ENCODE measurements at places on chromosomes 4 and X.

- DNase-seq: no peak
Measured at GRCh38 chrX:130260316-130260715, 8.4 kb downstream of the ZNF280C start.

GRCh38 chrX:45577361-45577760, 376.7 kb upstream of the DIPK2B start:
- no peak for DNase-seq

DNA sequence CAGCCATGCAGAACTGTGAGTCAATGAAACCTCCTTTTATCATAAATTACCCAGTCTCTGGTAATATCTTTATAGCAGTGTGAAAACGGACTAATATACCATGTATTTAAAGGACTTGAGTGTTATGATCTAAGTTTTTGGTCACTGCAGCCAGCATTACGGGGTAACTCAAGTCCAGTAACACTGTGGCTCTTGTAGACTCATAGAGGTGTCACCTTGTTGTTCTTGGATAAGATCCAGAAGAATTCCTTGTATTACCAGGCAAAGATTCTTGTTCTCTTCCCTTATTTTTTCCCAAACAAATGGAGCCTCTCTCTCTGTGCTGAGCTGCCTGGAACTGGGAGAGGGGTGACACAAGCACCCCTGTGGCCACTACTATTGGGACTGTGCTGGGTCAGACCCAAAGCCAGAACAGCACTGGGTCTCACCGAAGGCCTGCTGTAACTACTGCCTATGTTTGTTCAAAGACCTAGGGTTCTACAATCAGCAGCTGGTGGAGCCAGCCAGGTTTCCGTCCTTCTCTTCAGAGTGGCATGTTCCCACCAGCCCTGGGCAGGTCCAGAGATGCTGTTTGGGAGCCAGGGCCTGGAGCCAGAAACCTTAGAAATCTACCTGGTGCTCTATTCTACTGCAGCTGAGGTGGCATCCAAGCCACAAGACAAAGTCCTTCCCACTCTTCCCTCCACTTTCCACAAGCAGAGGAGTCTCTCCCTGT, 43.7 kb upstream of the MED14 start:
- no peak for DNase-seq

DNA sequence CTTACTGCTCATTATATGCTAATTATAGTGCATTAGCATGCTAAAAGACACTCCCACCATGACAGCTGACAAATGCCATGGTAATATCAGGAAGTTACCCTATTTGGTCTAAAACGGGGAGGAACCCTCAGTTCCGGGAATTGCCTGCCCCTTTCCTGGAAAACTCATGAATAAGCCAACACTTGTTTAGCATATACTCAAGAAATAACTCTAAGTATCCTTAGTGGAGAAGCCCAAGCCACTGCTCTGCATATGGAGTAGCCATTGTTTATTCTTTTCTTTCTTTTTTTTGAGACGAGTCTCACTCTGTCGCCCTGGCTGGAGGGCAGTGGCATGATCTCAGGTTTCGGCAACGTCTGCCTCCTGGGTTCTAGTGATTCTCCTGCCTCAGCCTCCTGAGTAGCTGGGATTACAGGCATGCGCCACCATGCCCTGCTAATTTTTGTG, 15.5 kb downstream of the NUDT6 start:
- DNase-seq: no peak

DNA sequence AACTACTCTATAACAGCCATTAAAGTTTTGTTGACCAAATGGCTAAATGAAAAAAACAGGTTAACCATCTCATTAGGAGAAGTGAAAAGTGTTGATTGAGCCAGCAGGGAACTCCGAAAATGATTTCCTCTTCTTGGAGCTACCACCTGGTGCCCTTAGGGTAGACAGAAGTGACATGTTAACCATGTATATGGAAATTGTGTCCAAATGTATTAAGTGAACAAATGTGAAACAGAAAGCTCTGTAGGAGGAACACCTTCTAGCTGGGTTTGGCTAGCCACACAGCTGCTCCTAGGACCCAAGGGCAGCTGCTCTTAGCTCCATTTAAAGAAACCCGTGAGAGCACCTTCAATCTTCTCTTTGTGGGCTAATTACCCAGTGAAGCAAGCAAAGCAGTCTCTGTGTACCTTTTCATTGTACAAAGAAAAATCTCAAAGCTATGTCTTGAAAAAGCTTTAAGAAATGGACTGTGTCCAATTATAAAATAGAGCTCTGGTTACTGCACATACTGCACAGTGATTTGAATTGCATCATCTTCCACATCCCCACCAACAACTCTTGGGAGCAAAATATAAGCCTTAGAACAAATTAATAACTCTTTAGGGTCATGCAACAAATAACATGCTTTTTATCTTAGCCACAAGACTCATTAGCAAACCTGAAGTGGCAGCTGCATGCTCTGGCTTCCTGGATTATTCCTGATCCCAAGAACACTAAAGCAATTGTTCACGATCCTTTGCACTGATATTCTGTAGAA, 59.2 kb upstream of the PARM1 start:
- no peak for DNase-seq

GRCh38 chrX:37958525-37959211, 47.7 kb upstream of the SYTL5 start:
- DNase-seq: no peak

DNA sequence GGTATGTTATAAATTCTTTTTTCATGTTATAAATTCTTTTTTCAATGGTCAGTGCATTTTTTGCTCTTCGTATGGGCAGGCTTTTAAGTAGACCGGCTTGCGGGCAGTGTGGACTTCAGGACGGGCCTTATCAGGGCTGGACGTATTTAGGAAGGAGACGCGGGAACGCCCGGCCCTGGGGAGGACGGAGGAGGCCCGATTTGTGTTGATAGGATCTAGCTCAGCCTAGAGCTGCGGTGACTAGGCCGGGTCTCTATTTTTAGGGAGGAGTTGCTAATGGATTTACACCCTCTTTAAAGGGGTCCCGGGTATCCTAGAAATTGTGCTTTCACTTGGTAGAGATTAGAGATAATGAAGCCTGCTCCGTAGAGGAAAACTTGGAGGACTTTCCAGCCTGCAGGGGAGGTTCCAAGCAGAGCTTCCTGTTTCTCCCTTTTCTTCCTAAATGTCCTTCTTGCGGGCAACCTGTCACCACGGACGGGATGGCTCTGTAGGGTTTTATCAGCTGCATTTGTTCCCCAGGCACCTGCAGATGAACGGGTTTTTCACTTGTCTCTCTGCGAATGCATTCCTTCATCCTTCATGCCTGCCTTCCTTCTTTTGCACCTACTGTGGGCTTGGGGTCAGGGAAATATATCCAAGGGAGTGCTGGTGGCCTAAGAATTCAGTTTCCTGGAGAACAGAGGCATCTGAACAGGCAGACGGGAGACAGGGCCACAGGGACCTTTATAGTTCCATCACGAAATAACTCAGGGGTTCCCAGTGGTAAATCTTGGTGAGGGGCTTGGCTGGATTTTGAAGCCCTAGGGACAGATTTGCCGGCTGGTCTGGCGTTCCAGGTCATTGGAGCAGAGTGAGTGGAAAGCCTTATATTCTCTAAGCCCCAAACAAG, 1.4 kb downstream of the CD99 start:
- no peak for DNase-seq

- no peak for DNase-seq
Measured at GRCh38 chrX:65925005-65925404, 114.9 kb downstream of the VSIG4 start.

- no peak for DNase-seq
Measured at GRCh38 chr4:105767579-105767978, 59.0 kb downstream of the GSTCD start.

Data from NCI-H526 treated with DMSO at 0.1 percent for 48 hours (cell line).